AG09309 (cell line): ENCODE measurements at places on chromosomes 2 and 18.

DNA sequence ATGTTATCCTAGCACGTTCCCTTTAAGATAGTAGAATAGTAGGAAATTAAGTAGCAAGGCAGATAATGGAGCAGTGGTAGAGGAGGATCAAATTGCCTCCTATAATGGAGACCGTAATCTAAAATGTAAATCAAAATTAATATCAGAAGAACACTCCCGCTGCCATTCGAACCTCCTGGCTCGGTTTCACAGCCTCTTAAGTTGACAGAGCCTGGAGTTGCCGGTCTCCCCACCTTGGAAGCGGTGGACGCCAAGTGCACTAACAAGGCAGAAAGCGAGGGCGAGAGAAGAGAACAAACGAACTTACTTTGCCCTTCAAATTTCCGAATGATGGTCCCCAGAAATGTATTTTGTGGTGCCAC, 450 bp downstream of the KCNH7 start:
- no peak for DNase-seq

DNA sequence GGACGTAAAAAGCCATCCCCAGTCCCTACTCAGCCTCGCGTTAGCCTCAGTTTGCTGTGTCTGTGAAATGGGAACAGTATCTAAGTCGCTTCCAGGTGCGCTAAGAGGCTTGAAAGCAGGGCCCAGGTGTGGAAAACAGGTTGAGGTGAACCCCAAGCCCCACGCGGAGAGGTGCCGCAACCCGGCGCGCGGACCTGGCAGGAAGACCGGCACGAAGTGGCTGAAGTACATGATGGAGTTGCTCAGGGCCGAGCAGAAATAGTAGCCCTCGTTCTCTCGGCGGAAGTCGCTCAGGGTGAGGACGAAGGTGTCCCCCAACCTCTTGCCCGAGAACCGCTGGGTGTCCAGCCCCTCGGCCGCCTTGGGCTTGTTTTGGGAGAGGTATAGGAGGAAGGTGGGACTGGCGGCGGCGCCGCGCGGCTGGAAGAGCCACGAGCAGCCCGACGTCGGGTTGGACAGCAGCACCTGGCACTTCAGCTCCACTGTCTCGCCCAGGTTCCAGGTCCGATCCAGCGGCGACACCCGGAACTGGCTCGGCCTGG, 508 bp downstream of the CD8A start:
- no peak for DNase-seq

DNA sequence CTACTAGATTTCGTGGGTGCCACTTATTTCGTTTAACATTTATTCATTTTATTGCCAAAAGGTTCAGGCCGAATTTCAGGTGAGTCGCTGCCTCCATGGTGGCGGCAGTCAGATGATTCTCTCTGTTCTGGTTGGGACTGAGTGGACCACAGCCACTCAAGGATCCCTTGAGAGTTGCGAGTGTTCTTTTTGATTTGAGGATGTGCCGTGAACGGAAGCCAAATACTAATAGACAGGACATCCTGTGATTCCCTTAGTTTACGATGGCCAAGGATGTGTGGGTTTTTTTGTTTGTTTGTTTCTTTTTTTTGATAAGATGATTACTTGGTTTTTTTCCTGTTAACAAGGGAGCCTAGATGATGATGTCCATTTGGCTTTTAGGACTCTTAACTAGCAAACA, 13.2 kb downstream of the MAPRE2 start:
- no peak for DNase-seq

DNA sequence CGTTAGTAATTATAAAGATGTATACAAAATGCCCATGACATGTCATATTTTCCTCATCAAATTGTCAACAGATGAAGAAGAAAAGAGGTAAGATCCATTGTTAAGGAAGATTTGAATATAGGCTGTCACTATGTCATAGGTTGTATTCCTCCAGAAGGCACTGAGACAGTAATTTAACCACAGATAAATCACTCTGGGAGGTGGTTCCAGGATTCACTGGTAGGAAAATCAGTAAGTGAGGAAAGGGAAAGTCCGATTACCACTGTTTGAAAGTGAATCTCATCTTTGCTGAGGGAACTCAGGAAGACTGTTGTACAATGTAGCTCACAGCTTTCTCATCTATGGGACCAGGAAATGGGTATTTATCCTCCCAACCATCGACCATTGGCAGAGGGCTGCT, 152.8 kb upstream of the TMEFF2 start:
- no peak for DNase-seq

- no peak for DNase-seq
Observed at GRCh38 chr2:233551491-233551890, 15.1 kb downstream of the USP40 start.

DNA sequence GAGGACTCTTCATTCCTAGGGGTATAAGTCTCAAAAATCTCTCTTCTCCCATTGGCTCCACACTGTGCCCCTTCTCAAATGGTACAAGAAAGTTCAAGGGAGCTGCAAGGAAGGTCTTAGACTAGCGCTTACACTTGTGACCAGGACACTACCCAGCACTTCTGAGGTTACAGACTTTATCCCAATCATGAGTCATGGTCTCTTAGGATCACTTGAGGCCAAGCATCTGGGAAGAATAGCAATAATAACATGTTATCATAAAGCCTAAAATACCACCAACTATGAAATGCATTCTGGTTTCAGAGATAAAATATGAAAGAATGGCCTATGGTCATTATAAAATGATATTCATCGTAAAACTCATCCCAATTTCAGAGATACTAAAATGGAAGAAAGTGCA, 309.9 kb upstream of the PKDCC start:
- DNase-seq: no peak

DNA sequence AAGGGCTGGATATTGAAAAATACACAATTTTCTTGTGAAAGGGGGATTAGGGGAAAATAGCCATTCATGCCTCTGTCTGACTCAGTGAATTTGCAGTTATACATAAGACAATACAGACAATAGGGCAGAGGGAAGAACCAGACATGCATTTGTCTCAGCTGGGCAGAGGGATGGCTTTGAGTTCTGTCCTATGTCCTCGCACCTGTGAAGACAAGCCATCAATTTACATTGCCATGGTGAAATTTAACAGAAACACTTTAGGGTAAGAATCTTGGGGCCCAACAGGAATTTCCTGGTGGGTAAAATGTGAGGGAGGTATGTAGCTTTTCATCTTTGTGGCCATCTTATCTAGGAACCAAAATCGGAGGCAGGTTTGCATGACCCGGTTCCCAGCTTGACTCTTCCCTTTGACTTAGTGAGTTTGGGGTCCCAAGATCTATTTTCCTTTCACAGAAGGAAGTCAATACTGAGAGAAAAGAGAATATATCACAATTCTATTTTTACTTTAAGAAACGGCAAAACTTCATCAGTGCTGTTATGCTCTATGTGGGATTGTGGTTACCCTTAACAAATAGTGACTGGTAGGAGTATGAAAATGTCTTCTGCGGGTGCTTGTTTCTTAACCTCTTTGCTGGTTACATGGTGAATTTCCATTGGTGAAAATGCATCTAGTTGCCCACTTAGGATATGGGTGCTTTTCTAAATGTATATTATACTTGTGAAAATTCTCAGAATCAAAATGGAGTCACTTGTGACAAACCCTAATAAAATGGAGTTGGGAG, 221.8 kb downstream of the SPP2 start:
- no peak for DNase-seq

DNA sequence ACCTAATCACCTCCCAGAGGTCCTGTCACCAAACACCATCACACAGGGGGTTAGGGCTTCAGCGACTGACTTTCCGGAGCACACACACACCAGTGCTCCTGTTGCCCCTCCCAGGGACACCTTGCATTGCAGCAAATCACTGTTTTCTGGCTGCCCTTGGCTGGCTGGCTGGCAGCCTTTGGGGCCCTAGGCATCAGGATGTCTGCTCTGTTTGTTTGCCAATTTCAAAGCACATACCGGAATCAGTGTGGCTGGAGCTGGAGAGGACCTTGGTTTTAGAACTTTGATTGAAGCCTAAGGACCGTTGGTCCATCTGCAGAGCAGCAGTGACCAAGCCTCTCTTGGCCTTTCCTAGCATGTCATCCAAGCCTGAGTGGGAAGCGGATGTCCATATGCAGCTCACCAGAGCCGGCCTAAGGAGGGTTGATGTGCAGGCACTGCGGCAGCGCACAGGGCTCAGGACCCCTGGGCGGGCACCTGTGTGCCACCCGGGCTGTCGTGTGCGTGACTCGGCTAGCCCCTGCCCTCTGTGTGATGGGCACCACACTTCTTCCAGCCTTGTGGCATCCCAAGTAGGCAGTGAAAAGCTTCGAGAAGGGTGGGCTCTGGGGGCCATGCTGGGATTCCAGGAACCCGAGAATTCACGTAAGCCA, 62.1 kb downstream of the GBX2 start:
- DNase-seq: no peak

- no peak for DNase-seq
Observed at GRCh38 chr18:76005632-76006208, 489.3 kb downstream of the ZNF516 start.

- no peak for DNase-seq
Observed at GRCh38 chr18:34609986-34610648, 100.0 kb upstream of the DTNA start.

GRCh38 chr2:105874466-105874865, 129.8 kb downstream of the NCK2 start:
- no peak for DNase-seq

DNA sequence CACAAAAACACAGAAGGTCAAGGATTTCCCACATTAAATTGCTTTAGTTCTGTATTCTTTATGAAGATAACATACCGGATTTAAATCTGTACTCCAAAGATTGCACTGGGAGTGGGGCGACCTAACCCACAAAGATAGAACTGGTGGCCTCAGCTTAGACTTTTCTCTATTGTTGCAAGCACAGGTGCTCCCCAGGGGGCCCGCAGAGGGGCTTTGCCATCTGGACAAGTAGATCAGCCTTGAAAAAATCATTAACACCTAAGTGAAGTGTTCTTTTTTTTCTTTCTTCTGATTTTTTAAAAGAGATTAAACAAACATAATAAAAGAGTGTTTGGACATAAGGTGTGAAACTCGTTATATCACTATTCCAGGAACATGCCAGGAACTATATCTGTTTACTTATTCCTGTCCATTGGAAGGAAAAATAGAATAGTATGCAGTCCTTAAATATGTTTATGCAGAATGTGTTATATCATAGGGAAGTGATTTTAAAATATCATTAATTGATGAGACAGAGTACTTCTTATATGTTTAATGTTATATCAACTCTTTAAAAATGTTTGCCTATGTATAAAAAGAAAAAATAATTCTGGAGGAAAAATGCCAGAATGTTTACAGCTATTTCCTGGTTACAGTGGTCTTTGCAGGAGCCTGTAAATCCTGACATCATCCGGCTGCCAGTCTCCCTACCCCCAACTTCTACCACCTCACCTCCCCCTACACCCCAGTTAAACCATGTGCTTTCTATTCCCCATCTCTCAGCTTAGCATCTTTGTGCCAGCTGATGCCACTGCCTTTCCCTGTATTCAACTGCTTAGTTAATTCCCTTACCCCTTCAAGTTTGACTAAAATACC, 679.2 kb downstream of the CNTNAP5 start:
- no peak for DNase-seq

- no peak for DNase-seq
Observed at GRCh38 chr2:112643488-112643887, 2.3 kb upstream of the SLC20A1 start.

- no peak for DNase-seq
Observed at GRCh38 chr2:32064021-32064601, 755 bp downstream of the SPAST start.

GRCh38 chr2:68921646-68922045, 31.0 kb downstream of the GKN2 start:
- no peak for DNase-seq

GRCh38 chr2:156031121-156031520, 301.4 kb downstream of the NR4A2 start:
- DNase-seq: no peak

DNA sequence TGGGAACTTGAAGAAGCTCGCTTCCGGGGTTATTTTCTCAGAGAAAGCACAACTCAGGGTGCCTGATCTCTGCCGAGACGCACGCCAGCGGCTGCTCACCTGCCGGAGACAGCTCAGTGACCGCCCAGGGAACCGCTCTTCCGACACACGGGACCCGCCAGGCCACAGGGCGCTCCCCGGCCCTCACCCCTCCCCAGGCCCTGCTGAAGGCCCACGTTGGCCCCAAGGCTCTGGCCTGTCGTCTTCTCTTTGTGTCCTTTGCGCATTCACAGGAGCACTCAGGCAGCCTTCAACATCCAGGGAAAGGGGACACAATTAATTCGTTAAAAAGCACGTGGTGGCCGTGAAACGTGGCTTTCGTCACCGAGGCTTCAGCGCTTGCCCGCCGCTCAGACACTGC, 276.3 kb upstream of the SALL3 start:
- no peak for DNase-seq

- peak; percentile 67 for DNase-seq
Observed at GRCh38 chr18:13500227-13500865, 226.0 kb downstream of the FAM210A start.

DNA sequence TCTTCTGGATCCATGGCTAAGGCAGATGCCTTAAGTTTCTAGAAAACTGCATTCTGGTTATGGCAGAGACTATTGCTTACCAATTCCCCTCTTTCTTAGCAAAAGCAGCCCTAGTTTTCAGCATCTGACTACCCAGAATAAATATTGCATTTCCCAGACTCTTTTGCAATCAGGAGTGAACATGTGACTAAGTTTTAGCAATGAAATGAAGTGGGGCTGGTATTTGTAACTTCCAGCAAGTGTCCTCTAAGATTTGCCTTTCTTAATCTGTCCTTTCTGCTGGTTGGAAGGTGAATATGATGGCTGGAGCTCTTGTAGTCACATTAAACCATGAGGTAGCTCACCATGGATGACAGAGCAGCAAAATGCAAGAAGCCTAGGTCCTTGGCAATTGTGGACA, 132.9 kb upstream of the PKDCC start:
- DNase-seq: no peak

DNA sequence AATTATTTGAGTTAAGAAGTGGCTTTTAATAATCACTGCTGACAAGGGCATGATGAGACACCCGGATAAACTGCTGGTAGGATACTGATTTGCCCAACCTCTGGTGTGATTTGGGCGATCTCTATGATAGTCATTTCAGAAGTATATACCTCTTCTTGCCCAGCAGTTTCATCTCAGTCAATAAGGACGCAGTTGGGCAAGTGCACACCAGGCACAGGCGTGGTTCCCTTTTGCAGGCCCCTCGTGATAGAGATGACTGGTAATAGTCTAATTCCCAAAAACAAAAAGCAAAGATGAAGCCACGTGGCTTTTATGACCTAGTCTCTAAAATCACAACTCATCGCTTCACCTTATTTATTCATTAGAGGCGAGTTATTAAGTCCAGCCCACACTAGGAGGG, 246.4 kb downstream of the PRKCE start:
- DNase-seq: no peak

- no peak for DNase-seq
Observed at GRCh38 chr2:150166313-150167051, 321.0 kb downstream of the RND3 start.

DNA sequence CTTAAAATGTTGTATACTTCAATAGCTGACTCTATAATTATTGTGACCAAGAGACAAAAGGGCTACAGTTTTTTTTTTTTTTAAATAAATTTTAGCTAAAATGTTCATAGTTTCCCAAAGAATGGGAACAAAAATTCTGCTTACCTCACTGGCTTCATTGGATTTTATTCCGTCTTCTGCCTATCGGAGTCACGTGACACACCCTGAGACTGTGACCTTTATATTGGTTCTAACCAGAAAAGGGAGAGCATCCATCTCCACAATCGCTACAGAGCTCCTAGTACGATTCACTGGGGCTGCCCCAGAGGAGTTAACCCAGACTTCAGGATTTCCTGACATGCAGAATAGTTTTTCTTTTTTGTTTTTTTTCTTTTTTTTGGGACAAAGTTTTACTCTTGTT, 203.6 kb upstream of the SLC35G4 start:
- no peak for DNase-seq

GRCh38 chr2:236637686-236638569, 68.3 kb downstream of the ACKR3 start:
- no peak for DNase-seq

- no peak for DNase-seq
Observed at GRCh38 chr2:168712053-168712452, 90.4 kb upstream of the NOSTRIN start.
